ENCODE measurements at places on chromosomes 16 and 17.

- no peak for DNase-seq
- no peaks in the 10 kb centered on the region for H3K27me3 ChIP-seq
- H3K27ac ChIP-seq = no peak overlapping the region
- peaks cover 43% of the 10 kb centered on the region for H3K36me3 ChIP-seq
These were observed 8.1 kb downstream of the RSL1D1 start for GRCh38 chr16:11843206-11843605.

GRCh38 chr16:12259651-12260050 lies 283.1 kb downstream of the SNX29 start:
- H3K27me3 ChIP-seq = no peaks in the 10 kb centered on the region
- no peak for DNase-seq
- H3K4me1 ChIP-seq = peaks cover 14% of the 10 kb centered on the region

DNA sequence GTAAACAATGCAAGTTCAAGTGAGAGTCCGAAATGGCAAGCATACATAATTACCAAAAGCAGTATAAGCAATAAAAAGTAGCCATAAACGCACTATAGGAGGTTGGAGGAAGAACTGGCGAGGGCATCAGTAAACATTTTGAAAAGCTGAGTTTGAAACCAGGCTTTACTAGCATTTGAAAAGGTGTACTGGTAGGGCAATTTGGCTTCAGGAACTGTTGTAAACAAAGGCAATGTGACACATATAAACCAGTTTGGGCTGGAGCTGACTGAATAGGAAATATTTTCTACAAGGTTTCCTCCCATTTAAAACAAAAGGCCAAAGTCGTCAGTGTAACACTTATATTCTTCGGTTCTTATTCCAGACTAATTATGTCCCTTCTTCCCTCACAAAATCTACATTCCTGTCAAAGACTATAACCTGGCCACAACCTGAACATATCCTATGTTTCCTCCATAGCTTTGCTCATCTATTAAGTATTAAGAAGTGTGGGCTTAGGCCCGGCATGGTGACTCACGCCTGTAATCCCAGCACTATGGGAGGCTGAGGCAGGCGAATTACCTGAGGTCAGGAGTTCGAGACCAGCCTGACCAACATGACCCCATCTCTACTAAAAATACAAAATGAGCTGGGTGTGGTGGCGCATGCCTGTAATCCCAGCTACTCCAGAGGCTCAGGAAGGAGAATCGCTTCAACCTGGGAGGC lies 7.8 kb downstream of the CBX1 start:
- no peak overlapping the region for H3K4me3 ChIP-seq
- no peaks in the 10 kb centered on the region for H3K27me3 ChIP-seq
- no peak overlapping the region for H3K27ac ChIP-seq
- DNase-seq = no peak
- H3K4me1 ChIP-seq = peaks cover 28% of the 10 kb centered on the region
- peaks cover 11% of the 10 kb centered on the region for H3K36me3 ChIP-seq

- H3K27ac ChIP-seq = no peak overlapping the region
- no peaks in the 10 kb centered on the region for H3K36me3 ChIP-seq
- H3K4me3 ChIP-seq = no peak overlapping the region
- DNase-seq = no peak
- H3K27me3 ChIP-seq = peaks cover 6% of the 10 kb centered on the region
These were observed 9.9 kb upstream of the TEX2 start for GRCh38 chr17:64273006-64273405.

DNA sequence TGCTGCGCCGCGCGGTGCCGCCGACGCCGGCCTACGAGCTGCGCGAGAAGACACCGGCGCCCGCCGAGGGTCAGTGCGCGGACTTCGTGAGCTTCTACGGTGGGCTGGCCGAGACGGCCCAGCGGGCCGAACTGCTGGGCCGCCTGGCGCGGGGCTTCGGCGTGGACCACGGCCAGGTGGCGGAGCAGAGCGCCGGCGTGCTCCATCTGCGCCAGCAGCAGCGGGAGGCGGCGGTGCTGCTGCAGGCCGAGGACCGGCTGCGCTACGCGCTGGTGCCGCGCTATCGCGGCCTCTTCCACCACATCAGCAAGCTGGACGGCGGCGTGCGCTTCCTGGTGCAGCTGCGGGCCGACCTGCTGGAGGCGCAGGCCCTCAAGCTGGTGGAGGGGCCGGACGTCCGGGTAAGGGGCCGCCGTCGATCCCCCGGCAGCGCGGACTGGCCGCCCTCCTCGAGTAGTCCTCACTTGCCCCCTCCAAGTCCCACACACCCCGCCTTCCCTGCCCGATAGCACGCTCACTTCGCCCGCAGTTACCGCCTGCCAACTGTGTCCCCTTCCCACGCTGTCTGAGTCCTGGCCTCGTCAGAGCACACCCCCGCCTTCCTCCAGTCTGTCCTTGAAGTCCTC lies 470 bp downstream of the MLYCD start:
- peaks cover 38% of the 10 kb centered on the region for H3K4me1 ChIP-seq
- peaks cover 10% of the 10 kb centered on the region for H3K27me3 ChIP-seq
- peaks cover 11% of the 10 kb centered on the region for H3K36me3 ChIP-seq
- H3K27ac ChIP-seq = peak overlapping the region; percentile 76
- H3K4me3 ChIP-seq = peak overlapping the region; percentile 92

- no peak overlapping the region for H3K4me3 ChIP-seq
- peaks cover 6% of the 10 kb centered on the region for H3K27me3 ChIP-seq
- no peak for DNase-seq
- no peak overlapping the region for H3K27ac ChIP-seq
- peaks cover 12% of the 10 kb centered on the region for H3K4me1 ChIP-seq
- no peaks in the 10 kb centered on the region for H3K36me3 ChIP-seq
These were observed 56.7 kb upstream of the MED9 start for GRCh38 chr17:17420082-17420481.

DNA sequence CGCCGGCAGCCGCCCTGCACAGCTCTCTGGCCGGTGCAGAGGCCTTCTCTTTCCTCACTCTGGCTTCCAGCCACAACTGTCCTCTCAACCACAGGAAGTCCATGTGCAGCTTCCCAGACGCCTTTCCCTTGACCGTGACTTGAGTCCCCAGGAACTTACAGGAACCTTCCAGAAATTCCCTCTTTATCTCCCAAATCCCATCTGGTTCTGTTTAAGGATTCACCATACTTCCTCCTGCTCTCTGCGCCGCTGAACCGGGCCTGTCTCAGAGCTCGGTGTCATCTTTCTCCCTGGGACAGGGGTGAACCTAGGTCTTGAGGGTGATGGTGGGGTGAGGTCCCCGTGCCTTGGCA lies 65.2 kb upstream of the ZNF469 start:
- no peak overlapping the region for H3K27ac ChIP-seq
- no peak overlapping the region for H3K4me3 ChIP-seq
- no peak for DNase-seq
- peaks cover 3% of the 10 kb centered on the region for H3K36me3 ChIP-seq
- peaks cover 13% of the 10 kb centered on the region for H3K27me3 ChIP-seq
- no peaks in the 10 kb centered on the region for H3K4me1 ChIP-seq

DNA sequence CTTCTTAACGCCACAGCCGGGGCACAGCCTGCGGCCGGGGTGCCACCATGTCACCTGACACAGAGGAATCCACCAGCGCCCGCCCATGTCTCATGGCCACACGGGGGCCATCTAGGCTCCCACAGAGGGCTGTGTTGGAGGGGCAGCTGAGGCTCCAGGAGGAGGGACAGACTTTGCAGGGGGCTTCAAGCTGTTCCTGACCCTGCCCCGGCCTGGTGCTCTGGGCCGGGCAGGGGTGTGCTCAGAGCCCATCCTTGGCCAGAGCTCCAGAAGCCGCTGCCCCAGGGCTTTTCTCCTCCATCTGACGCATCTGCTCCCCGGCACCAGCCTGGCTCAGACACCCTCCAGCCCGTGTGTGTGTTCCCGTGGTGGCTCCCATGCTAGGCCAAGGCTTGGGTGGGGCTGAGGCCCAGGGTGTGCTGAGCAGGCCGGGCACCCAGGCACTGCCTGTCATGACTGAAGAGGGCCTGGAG lies 7.8 kb upstream of the SLC38A10 start:
- no peaks in the 10 kb centered on the region for H3K36me3 ChIP-seq
- peaks cover 4% of the 10 kb centered on the region for H3K4me1 ChIP-seq
- DNase-seq = no peak
- no peak overlapping the region for H3K4me3 ChIP-seq
- peaks cover 5% of the 10 kb centered on the region for H3K27me3 ChIP-seq

- H3K27ac ChIP-seq = no peak overlapping the region
- no peak for DNase-seq
- peaks cover 5% of the 10 kb centered on the region for H3K36me3 ChIP-seq
- H3K4me1 ChIP-seq = peaks cover 6% of the 10 kb centered on the region
These were observed 233.7 kb downstream of the ZFHX3 start for GRCh38 chr16:72814226-72814625.

- H3K36me3 ChIP-seq = no peaks in the 10 kb centered on the region
- H3K27me3 ChIP-seq = peaks cover 42% of the 10 kb centered on the region
- H3K27ac ChIP-seq = no peak overlapping the region
- no peaks in the 10 kb centered on the region for H3K4me1 ChIP-seq
These were observed 40.1 kb upstream of the SLC38A10 start for GRCh38 chr17:81334987-81335772.

DNA sequence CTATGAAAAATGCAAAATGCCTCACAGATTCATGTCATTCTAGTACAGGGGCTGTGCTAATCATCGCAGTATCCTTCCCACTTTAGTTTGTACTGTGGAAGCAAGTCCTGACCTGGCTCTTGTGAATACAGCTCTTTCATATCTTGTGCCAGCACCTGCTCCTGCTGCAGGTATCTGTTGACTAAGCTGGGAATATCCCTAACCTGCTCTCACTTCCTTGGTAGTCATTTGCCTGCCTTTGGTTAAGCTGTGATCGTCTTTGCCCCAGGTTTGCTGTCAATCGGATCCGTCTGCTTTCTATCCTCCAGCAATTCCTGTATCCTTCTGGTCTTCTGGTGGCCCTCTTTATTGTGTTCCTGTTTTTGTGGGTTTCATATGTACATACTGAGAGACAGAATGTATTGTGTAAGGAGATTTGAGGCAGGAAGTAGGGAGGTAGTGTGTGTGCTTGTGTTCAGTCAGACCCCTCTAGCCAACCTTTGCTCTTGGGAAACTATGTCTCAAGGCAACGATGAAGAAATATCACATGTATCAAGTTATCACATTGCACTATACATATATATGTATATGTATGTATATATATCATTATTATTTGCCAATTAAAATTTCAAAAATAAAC lies 7.7 kb upstream of the GINS3 start:
- H3K27me3 ChIP-seq = peaks cover 25% of the 10 kb centered on the region
- H3K27ac ChIP-seq = no peak overlapping the region
- peaks cover 3% of the 10 kb centered on the region for H3K4me1 ChIP-seq

DNA sequence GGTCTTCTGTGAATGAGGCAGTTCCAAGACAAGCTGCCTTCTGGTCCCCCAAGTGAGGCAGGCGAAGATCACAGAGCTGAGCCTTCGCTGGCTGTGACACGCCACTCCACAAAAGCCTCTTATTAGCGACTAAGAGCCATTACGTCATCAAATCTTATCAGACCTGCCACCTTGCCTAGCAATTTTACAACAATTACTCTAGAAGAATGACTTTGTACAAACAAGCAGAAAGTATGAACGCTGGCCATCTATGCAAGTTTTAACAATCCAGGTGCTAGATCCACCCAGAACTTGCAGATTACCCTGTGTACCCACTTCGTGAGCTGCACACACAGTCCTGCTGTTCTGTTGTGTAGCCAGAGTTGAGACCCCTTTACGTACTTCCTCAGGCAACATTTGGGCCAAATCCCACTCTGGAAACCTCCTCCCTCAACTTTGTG lies 3.8 kb upstream of the ICAM2 start:
- peak overlapping the region; percentile 65 for H3K27ac ChIP-seq
- H3K4me1 ChIP-seq = peaks cover 49% of the 10 kb centered on the region
- no peak overlapping the region for H3K4me3 ChIP-seq
- DNase-seq = no peak
- H3K27me3 ChIP-seq = no peaks in the 10 kb centered on the region
- H3K36me3 ChIP-seq = no peaks in the 10 kb centered on the region

DNA sequence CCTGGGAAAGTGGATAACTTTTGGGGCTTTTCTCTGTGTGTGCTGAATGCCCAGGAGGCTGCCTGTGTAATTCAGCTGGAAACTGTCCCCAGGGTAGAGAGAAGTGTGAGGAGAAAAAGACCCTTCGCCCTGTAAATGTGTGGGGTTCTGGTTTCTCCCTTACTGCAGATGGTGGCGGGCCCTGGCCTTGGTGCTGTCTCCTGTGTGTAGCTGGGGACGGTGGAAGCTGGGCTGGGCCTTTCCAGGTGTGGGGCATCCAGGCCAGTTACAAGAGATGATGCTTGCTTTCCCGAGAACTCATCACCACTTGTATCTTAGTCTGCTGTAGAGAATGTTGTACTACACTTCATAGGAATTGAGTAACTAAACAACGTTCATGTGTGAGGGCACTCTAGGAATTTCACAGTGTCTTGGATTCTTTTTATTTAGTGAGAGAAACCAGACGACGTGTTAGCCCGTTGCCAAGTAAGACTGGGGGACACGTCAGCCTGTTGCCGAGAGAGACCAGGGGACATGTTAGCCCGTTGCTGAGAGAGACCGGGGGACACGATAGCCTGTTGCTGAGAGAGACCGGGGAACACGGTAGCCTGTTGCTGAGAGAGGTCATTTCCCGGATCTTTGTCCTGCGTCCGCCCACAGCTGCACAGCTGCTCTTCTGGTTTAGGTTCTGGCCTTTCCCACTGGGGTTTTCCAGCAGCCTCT lies 43.1 kb downstream of the TBCD start:
- H3K36me3 ChIP-seq = peaks cover 50% of the 10 kb centered on the region
- no peaks in the 10 kb centered on the region for H3K27me3 ChIP-seq
- H3K4me1 ChIP-seq = peaks cover 8% of the 10 kb centered on the region
- H3K27ac ChIP-seq = no peak overlapping the region

- peak overlapping the region; percentile 56 for H3K27ac ChIP-seq
- DNase-seq = no peak
- H3K4me1 ChIP-seq = peaks cover 17% of the 10 kb centered on the region
- H3K36me3 ChIP-seq = no peaks in the 10 kb centered on the region
- H3K27me3 ChIP-seq = peaks cover 49% of the 10 kb centered on the region
- peak overlapping the region; percentile 88 for H3K4me3 ChIP-seq
These were observed 3.4 kb downstream of the NOG start for GRCh38 chr17:56596691-56597494.

GRCh38 chr16:87437911-87438610 lies 45.9 kb downstream of the MAP1LC3B start:
- H3K36me3 ChIP-seq = no peaks in the 10 kb centered on the region
- H3K27ac ChIP-seq = no peak overlapping the region
- H3K4me3 ChIP-seq = no peak overlapping the region
- H3K4me1 ChIP-seq = peaks cover 2% of the 10 kb centered on the region
- H3K27me3 ChIP-seq = no peaks in the 10 kb centered on the region

- no peak for DNase-seq
- no peaks in the 10 kb centered on the region for H3K27me3 ChIP-seq
- no peak overlapping the region for H3K27ac ChIP-seq
These were observed 210.6 kb downstream of the MAP2K4 start for GRCh38 chr17:12231355-12231682.

DNA sequence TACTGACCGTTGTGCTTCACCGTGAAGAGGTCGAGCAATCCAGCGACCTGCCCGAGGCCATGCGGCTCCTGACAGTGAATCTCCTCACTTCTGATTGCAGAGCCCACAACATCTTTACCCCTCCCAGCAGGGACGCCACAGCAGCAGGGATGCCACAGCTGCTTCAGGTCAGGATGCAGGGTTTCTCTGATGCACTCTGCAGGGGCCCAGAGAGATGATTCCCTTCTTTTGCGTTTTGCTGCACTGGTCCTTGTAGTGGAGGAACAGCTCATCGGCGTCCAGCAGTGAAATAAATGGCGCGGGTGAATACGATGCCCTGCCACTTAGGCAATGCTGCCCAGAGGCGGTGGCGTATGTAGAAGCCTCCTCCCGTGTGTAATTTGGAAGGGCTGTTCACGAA lies 5.6 kb downstream of the KIAA0513 start:
- H3K4me1 ChIP-seq = peaks cover 25% of the 10 kb centered on the region
- peaks cover 2% of the 10 kb centered on the region for H3K36me3 ChIP-seq
- no peak overlapping the region for H3K4me3 ChIP-seq
- H3K27ac ChIP-seq = no peak overlapping the region

GRCh38 chr17:7173687-7174602 lies 5.2 kb downstream of the ASGR1 start:
- H3K36me3 ChIP-seq = no peaks in the 10 kb centered on the region
- H3K27me3 ChIP-seq = peaks cover 11% of the 10 kb centered on the region
- no peak overlapping the region for H3K27ac ChIP-seq
- H3K4me3 ChIP-seq = no peak overlapping the region
- DNase-seq = peak; percentile 23
